Activated CD4-positive, alpha-beta T cell treated with anti-CD3 and anti-CD28 coated beads, Interleukin-2, Interleukin-6, amounts not matched to agents 100 ng/mL and 50 ng/mL, durations not matched to agents 16 hours and 8 hours (primary cell): ENCODE measurements at places on chromosomes 13 and 19.

- peak; percentile 55 for DNase-seq
Measured at GRCh38 chr19:10074153-10074552, 12.0 kb upstream of the SHFL start.

GRCh38 chr19:18429717-18430416 lies 8.1 kb downstream of the ISYNA1 start:
- no peak for DNase-seq

DNA sequence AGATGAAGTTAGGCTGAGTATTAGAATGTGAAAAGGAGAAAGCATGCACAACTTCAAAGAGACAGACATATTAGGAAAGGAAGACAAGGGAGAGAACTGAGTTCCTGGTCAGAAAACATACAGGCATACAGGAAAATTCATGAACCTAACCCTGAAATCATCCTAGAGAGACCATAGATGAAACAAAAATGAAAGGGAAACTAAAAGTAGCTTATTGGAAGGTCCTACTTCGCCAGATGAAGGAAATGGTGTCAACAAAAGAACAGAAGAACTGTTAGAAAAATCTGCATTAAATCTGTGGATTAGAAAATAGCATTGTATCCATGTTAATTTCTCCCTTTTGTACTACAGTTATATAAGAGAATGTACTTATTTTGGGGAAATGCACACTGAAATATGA lies 169.0 kb upstream of the UFM1 start:
- no peak for DNase-seq

DNA sequence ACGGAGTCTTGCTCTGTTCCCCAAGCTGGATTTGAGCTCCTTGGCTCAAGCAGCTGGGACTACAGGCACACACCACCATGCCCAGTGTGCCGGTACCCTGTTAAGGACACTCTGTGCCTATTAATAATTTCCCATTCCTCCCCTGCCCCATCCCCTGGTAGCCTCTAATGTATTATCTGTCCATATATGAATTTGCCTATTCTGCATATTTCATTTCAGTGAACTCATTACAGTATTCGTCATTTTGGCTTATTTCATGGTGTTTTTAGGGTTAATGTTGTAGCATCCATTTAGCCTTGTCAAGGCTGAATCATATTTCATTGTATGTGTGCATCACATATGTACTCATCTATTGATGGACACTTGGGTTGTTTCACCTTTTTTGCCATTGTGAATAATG lies 33.6 kb downstream of the SKA3 start:
- DNase-seq: no peak

DNA sequence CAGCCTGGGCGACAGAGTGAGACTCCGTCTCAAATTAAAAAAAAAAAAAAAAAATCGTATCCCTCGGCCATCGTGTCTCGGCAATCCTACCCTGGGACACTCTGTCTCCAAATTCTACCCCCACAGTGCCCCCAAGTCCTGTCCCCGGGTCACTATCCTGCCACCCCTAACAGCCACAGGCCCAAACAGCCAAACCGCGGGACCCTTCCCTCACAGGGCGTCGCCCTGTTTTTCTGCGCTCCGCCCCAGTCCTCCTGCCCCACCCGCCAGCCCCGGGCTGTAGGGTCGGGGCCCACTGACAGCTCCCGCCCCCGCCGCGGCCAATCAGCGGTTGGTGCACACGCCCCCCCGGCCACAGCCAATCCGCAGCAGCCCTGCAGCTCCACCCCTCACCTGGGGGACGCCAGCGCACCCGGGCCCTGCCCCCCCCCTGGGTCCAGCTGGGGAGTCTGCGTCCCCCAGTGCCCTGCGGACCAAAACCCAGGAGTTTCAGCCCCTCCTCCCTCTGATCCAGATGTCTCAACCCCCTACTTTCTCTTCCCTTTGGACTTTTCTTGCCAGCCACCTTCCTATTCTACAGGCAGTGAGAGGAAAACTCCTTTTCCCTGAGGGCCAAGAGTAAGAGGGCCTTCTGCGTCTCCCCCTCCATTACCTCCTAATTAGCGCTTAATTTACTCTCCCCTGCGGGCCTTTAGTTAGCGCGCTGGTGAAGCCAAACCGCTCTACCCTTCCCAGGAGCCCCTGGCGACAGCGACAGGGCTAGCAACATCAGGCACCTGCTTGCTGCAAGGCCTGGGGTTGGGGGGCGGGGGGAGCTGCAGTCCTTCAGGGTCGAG lies 1.5 kb upstream of the BCAT2 start:
- DNase-seq: peak; percentile 78

DNA sequence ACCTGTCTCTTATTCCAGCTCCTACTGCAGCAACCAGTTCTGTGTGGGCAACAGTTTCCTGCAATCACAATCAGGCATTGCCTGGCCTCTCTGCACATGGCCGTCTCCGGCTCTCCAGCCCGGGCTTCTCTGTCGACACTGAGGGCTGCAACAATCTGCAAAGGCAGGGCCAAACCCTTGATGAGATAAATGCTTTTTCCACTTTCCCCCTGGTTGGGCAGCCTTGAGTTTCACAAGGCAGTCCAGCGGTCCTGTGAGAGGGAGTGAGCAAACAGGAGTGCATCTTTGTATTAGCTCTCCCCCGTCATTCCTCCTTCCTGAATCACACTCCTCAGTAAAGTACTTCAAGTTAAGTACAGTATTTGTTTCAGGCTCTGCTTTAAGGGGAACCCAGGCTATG lies 40.7 kb upstream of the VWA8 start:
- no peak for DNase-seq

GRCh38 chr13:21670006-21670882 lies 629 bp upstream of the FGF9 start:
- DNase-seq: peak; percentile 61

DNA sequence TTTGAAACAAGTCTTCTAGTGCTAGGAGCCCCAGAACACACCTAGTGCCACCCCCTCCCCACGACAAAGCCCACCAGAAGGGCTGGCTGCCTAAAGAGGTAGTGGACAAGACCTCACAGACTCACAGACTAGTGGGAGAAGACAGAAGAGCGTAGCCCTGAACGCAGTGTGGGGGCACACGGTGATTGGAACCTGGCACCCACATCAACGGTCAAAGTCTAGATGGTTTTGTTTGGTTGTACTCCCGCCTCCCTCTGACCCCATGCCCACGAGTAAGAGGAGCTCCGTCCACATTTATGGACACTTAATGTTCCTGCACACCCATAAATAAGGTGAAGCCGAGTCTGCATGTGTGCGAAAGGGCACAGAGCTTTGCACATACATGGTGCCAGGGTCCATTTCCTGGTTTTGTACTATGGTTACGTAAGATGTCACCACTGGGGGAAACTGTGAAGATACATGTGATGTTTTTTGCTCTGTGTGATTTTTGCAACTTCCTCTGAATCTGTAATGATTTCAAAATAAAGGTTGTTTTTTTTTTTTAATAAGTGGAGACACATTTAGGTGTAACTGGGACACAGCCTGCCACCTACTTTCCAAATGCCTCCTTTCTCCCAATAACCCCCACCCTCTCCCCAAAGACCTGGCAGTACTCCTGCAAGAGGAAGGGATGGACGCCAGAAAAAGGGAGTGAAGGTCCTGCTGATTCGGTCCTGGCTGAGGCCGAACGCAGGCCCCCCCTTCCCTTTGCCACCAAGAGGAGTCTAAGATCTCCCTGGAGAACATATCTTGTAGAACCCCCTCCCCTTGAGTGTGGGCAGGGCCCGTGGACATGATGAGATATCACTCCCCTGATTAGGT lies 72.8 kb downstream of the GNG7 start:
- DNase-seq: no peak
